Upper lobe of left lung (tissue), 6 donors: ENCODE measurements at places on chromosomes 1 and 21.

GRCh38 chr1:82848043-82848442 lies 1047.3 kb downstream of the ADGRL2 start:
- H3K4me3 ChIP-seq: no peak overlapping the region
- H3K27me3 ChIP-seq: no peaks in the 10 kb centered on the region
- DNase-seq: no peak

DNA sequence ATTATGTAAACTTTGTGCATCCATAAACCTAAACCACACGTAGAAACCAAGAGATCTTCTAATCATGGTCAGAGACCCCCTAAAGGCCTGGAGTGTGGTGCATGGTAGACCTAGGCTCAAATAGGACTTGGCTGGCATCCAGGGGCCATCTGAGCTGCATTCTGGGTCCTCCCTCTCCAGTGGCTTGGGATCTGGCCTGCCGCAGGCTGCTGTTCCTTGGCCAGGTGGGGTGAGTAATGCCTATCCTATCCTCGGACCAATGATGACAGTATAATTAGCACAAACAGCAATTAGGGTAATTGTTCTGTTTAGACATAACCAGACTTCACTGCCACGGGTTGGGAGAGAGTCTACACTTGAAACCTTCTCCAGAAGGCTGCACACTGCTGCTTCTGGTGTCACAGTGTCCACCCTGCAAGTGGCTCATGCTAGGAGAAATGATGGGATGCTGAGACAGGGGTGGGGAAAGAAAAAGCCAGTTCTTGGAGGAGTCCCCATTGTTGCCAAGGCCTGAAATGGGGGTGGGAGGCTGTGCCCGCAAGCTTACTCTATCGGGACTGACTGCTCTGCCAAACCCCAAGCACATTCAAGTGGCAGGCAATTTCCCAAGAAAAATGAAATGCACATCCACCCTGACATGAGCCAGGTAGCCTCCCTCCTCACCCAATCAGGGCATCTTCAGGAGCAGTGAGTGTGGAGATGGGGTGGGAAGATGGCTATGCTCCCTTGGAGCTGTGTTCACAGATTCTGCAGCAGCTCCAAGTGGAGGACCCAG lies 12.5 kb upstream of the PKP1 start:
- H3K27me3 ChIP-seq: no peaks in the 10 kb centered on the region
- peaks cover 6% of the 10 kb centered on the region for H3K4me1 ChIP-seq
- H3K36me3 ChIP-seq: no peaks in the 10 kb centered on the region
- DNase-seq: no peak
- H3K4me3 ChIP-seq: no peak overlapping the region

DNA sequence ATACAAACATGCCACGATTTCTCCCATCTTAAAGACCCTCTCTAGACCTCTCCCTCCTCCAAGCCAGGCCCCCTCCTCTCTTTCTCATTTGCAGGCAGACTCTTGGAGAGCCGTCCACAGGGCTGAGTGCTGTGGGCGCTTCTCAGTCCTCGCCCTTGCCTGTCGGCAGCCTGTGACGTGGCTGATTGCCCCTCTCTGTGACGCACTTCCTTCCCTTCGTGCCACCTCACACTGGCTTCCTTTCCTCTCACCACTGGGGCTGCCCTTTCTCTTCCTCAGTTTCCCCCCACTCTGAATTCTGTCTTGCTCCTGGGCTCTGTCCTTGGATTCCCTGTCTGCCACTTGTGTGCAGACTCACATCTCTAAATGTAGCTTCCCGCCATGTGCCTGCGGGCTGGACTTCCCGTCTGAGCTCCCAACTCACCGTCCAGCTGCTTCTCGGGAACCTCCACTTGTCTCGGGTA lies 227.2 kb downstream of the CAMTA1 start:
- H3K27ac ChIP-seq: no peak overlapping the region
- no peak overlapping the region for H3K4me3 ChIP-seq
- no peaks in the 10 kb centered on the region for H3K4me1 ChIP-seq
- H3K27me3 ChIP-seq: no peaks in the 10 kb centered on the region

DNA sequence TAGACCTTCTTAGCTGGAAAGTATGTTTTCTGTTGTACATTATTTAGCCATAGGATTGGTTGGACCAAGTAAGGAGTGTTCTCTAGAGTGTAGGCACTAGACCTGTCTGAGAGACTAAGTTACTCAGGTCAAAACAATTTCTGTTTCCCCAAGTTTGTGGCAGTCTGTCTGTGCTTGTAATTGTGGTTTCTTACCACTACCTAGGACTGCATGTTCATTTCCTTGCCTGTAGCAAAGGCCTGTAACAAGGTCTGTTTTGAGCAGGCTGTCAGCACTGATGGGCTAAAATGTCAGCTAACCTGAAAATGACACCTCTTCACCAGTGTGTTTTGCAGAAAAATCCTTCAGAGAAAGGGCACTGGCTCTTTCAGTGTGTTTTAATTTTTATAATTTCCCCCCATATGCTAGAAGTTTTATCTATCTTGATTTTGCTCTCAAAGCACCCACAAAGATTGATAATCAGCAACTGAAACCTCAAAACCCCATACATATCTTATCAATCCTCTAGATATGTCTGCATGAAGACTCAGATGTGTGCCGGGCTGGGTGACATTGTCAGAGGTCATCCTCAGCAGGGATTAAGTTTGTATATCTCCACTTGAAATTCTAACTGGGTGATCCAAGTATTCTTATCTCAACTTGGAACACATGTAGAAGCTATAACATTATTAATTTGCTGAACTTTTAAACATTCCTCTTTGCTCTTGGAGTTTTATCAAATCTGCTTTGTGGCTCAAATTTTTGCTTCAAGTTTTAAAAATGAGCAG lies 50.7 kb upstream of the ST6GALNAC3 start:
- H3K27me3 ChIP-seq: no peaks in the 10 kb centered on the region
- no peak overlapping the region for H3K27ac ChIP-seq
- no peak overlapping the region for H3K4me3 ChIP-seq
- DNase-seq: no peak

DNA sequence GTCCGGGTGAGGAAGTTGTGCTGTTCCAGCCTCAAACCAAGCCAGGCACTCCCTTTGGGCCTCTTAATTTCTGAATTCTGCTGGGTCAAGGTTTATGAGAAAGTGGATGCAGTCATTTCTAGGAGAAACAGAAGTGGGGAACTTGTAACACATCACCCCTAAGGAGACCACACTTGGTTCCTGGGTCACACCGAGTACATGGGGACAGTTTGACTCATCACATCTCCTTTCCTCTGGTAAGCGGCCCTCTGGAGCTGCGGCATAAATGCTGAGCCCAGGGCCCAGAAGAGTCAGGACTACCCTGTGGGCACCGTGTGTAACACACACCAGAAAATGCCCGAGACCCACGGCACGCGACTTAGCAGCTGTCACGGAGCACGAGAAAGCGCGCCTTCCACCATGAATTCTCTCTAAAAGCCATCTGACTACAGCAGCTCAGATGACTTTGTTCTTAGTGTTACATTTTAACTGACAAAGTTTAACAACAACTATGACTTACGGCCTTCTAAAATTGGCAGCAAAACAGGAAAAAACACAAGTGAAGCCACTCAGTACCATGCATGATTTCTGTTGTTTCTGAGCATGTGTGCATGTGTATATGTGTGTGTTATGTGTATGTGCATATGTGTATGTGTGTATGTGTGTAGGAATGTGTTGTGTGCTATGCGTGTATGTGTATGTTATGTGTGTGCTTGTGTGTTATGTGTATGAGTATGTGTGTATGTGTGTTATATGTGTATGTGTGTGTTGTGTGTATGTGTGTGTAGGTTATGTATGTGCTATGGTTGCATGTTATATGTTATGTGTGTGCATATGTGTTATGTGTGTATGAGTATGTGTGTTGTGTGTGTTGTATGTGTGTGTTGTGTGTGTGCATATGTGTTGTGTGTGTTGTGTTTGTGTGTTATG lies 50.8 kb downstream of the TOMM20 start:
- peaks cover 69% of the 10 kb centered on the region for H3K4me1 ChIP-seq
- no peaks in the 10 kb centered on the region for H3K27me3 ChIP-seq
- no peak overlapping the region for H3K4me3 ChIP-seq
- peak overlapping the region; percentile 66 for H3K27ac ChIP-seq
- peak; percentile 58 for DNase-seq

GRCh38 chr1:160726498-160727315 lies 12.3 kb upstream of the SLAMF7 start:
- H3K27ac ChIP-seq: peak overlapping the region; percentile 8
- no peak overlapping the region for H3K4me3 ChIP-seq
- DNase-seq: no peak
- peaks cover 12% of the 10 kb centered on the region for H3K4me1 ChIP-seq
- no peaks in the 10 kb centered on the region for H3K36me3 ChIP-seq

- H3K36me3 ChIP-seq: peaks cover 15% of the 10 kb centered on the region
- DNase-seq: no peak
- peak overlapping the region; percentile 6 for H3K27ac ChIP-seq
- H3K4me1 ChIP-seq: peaks cover 21% of the 10 kb centered on the region
- H3K27me3 ChIP-seq: no peaks in the 10 kb centered on the region
These were observed 37.1 kb downstream of the KIAA0040 start for GRCh38 chr1:175155473-175155856.

DNA sequence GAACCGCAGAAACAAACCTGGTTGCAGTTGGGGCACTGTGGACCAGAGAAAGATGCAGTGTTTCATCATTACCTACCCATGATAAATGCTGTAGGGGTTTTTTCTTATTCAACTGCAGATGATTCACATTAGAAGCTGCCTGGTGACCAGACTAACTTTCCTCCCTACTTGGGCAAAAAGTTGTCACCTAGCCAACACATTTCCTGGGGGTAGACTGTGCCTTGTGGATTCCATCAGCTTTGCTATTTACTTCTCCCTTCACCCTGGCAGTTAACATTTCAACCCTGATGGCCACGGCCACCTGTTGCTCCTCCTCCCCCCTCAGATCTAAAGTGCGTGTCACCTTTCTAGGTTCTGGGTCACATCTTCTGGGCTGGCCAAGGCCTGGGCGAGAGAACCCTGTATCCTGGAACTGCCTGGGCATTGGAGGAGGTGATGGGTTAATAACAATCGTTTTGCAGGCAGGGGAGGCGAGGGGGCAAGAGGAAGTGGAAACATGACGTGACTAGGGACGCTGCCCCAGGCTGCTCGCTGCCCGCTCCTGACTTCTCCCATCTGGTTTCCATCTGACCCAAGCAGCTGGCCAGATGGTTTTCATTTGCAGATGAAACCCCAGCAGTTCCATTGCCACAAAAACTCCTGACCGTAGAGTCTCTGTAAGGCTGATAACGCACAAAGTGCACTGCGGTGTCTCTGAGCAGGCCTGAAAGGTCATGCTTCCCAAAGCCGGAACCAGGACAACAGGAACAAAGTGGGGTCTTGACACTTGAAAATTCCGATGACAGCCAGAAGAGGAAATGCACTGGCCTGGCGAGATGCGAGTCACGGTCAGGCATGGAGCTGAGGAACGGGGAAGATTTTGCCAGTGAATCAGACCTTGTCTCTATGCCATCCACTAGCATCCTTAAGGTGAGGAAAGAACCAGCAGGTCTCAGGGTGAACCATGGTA lies 36.6 kb downstream of the CAPZB start:
- no peaks in the 10 kb centered on the region for H3K27me3 ChIP-seq
- DNase-seq: no peak
- peak overlapping the region; percentile 80 for H3K27ac ChIP-seq
- H3K4me1 ChIP-seq: peaks cover 83% of the 10 kb centered on the region

GRCh38 chr21:25582164-25582790 lies 25.0 kb downstream of the MRPL39 start:
- peaks cover 5% of the 10 kb centered on the region for H3K36me3 ChIP-seq
- no peak for DNase-seq
- H3K27ac ChIP-seq: no peak overlapping the region
- peaks cover 3% of the 10 kb centered on the region for H3K4me1 ChIP-seq

DNA sequence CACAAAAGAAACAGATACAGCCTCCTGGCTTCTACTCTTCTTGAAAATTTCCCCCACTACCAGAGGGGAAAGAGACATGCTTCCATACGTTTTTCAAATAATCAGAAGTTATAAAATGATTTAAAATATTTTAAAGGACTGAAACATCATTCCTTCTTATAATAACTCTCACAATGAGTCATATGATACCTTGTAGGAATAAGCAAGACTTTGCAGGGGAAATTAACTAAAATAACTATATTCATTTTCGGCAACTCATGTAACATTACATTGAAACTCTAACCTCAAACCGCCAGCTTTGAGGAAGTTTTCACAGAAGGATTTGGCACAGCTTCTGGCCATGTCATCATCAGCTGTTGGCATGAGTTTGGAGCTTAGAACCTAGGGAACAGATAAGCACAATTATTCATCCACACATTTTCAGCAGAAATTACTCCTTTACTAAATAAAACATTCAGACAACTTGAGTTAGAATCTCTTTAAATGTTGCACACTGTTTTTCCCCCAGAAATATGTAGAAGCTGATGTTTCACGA lies 85.9 kb downstream of the USP24 start:
- H3K4me3 ChIP-seq: no peak overlapping the region
- no peak overlapping the region for H3K27ac ChIP-seq
- no peaks in the 10 kb centered on the region for H3K27me3 ChIP-seq
- DNase-seq: no peak
- H3K4me1 ChIP-seq: no peaks in the 10 kb centered on the region

DNA sequence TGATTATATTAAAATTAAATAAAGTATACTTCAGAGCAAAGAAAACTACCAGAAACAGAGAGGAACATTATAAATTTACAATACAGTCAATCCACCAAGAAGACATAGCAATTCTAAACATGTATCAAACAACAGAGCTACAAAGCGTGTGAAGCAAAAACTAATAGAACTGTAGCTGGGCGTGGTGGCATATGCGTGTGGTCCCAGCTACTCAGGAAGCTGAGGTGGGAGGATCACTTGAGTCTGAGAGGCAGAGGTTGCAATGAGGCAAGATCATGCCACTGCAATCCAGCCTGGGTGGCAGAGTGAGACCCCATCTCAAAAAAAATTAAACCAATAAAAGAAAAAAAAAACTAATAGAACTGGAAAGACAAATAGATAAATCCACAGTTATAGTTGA lies 12.3 kb downstream of the CCDC185 start:
- no peak overlapping the region for H3K4me3 ChIP-seq
- H3K4me1 ChIP-seq: no peaks in the 10 kb centered on the region
- no peak overlapping the region for H3K27ac ChIP-seq
- no peak for DNase-seq

DNA sequence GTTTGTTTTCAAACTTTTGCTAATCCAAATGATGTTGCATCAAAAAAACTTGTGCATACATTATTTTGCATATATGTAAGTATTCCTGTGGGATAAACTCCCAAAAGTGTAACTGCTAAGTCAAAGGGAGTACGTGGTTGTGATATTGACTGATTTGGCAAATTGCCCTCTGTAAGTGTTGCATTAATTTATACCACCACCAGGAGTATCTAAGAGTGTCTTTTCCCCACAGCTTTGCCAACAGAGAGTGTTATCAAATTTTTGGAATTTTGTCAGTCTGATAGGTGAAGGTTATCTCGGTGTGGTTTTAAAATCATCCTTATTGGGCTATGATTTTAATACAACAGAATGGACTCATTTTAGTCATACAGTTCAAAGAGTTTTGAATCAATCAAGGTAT lies 30.1 kb upstream of the PARP1 start:
- DNase-seq: no peak
- H3K4me1 ChIP-seq: no peaks in the 10 kb centered on the region
- H3K4me3 ChIP-seq: no peak overlapping the region
- H3K36me3 ChIP-seq: no peaks in the 10 kb centered on the region
- no peak overlapping the region for H3K27ac ChIP-seq
